ENCODE measurements at places on chromosomes 1 and 21.

DNA sequence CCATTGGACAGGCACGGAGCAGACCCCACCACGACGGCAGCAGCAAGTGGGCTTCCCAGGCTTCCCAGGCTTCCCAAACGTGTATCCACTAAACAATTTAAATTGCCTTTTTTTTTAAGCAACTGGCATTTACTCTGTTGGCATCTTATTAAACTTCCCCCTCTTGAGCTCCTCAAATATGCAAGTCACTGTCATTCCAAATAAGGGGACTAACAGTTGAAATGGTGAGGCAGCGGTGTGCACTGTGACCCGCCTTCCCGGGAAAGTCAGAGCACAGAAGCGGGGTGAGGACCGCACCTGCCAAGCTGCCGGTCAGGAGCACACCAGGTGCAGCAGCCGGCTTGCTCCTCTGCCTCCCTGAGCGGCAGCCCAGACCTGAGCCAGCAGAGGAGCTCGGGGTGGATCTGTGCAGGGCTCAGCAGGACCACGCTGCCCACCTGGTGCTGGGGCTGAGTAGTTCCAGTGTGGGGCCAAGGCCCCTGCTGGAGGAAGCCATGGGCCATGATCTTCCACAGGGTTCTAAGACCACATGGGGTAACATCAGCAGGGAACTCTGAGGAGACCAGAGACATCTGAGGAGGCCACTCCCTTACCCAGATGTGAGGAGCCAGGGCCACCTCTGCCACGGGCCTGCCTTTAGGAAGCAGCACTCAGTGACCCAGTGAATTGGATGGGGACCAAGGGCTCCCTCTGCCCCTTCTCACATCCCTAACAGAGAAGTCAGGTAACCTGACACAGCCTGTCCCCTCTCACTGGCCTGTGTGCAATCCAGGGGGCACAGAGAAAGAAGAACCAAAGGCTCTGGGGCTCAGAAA lies 245.4 kb downstream of the NPHP4 start:
- no peak for DNase-seq

GRCh38 chr1:23980728-23981070 lies 572 bp upstream of the SRSF10 start:
- DNase-seq: no peak

- peak; percentile 23 for DNase-seq
These were observed 12.5 kb upstream of the SARS1 start for GRCh38 chr1:109201123-109201703.

DNA sequence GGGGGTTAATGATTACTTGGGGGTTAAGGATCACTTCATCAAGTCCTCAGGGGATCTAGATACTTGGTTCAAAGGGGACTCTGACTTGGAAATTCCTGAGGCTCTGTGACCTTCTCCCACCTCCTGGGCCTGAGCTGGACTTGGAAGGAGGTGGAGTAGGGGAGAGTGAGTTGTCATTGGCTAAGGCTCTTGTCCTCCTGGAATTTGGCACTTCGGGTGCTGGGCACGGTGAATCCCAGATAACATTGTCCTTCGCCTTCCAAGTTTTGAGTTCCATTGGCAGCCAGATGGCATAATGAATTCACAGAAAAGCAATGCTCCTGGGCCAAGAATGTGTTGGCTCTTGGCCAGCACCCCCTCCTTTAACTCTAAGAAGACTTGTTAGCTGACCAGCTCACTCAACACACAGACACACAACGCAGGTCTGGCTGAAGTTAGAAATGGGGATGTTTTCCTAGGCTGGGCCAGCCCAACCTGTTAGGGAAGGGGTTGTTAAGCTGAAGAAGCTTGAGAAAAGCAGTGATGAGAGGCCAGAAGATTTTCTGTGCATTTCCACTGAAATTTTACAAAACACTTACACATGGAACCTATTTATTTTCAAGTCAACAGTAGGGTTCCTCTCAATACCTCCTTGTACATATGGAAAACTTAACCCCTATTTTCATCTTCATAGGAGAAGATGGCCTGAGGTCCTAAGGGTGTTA lies 29.7 kb downstream of the SLC26A9 start:
- DNase-seq: peak; percentile 65

DNA sequence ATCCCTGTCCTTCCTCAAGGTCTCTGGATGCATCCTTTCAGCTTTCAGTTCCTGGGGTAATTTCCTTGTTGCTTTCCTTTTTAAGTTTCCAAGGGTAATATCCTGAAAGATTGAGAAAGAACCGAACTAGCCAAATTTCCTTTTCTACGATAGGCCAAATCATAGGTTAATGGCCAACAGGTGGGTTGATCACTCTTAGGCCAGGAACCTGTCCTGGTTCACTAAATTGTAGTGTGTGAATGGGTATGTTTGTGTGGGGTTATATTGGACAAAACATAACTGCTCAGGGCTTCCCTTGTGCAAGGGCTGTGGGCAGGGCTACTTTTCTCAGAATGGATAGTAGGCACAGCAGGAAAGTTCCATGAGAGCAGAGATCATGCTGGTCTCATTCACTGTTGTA lies 17.1 kb downstream of the UBE2T start:
- DNase-seq: no peak

- DNase-seq: no peak
These were observed 94.0 kb downstream of the CCDC185 start for GRCh38 chr1:223486932-223487886.

GRCh38 chr1:183598386-183598785 lies 8.1 kb upstream of the NCF2 start:
- no peak for DNase-seq

GRCh38 chr1:109985247-109986053 lies 885 bp downstream of the AHCYL1 start:
- DNase-seq: no peak

DNA sequence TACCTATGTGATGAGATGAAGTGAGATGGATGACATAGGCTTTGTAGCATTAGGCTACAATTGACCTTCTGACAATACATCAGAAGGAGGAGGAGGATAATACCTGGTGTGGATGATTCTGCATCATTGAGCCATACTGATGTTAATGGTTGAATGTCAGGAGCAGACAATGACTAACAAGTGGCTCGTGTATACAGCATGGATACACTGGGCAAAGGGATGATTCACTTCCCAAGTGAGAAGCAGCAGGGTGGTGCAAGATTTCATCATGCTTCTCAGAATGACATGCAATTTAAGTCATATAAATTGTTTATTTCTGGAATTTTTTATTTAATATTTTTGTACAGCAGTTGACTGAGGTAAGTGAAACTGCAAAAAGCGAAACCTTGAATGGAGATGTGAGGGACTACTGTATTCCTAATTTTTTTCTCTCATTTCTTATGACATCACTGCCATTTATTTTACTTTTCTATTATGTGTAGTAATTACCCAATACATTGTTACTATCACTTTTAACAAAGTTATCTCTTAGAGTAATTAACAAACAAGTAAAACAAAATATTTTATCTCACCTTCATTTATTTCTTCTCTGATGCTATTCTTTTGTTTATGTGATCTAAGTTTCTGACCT lies 34.4 kb upstream of the COP1 start:
- no peak for DNase-seq

DNA sequence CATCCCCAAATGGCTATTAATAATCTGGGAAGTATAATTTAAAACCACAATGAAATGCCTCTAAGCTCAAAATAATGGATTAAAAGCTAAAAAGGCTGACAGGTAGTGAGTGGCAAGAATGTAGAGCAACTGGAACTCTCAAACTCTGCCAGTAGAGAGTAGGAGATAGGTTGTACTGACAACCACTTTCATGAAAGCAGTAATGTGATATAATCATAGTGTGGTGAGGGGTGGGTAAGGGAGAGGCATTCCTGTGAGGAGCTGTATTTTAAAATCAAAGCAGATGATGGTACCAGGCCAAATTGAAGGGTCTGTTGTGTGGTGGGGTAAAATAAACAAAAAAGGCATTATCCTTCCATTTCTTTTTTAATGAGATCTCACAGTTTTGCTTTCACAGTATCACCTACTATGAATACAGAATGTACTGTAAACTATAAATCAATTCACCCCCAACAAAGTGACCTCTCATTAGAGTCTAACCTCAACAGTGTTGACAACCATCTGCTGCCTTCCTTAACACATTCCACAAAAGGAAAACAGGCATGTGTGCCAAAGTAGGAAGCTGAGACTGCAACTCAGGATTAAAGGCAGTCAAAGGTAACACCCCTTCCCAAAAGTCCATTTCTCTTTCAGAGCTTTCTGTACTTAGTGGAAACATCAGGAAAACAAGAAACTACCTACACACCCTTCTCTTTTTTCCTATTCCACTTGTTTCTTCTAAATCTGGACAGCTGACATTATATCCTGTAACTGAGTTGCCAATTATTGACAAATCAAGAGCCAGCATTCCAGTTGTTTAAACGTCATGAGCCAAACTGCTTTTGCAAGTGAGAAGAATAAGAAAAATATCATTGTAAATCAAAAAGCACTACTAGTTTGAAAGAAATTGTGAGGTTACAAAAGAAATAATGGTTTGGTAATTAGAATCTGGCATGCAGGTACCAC lies 130.8 kb downstream of the FAF1 start:
- no peak for DNase-seq
